Activated CD4-positive, alpha-beta T cell treated with anti-CD3 and anti-CD28 coated beads for 1 hour (primary cell): ENCODE measurements at places on chromosomes 13 and 19.

DNA sequence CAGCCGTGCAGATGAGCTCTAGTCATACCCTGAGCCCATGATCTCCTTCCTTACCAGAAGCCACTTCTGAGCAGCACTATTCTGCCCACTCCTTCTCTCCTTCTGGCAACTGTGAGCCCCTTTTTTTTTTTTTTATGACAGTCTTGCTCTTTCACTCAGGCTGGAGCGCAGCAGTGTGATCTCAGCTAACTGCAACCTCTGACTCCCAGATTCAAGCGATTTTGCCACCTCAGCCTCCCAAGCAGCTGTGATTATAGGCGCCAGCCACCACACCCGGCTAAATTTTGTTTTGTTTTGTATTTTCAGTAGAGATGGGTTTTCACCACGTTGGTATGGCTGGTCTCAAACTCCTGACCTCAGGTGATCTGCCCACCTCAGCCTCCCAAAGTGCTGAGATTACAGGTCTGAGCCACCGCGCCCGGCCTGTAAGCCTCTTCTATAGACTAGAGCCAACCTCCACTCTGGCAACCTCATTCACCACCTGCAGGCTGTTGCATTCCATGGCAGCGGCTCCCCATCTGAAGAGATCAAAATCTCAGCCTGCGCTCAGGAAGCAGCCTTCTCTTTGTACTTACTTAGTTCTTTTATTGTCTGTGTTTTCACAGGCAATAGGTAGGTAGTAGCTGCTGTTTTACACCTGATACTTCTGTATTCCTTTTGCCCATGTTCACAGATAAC lies 34.8 kb upstream of the NDFIP2 start:
- no peak for DNase-seq

DNA sequence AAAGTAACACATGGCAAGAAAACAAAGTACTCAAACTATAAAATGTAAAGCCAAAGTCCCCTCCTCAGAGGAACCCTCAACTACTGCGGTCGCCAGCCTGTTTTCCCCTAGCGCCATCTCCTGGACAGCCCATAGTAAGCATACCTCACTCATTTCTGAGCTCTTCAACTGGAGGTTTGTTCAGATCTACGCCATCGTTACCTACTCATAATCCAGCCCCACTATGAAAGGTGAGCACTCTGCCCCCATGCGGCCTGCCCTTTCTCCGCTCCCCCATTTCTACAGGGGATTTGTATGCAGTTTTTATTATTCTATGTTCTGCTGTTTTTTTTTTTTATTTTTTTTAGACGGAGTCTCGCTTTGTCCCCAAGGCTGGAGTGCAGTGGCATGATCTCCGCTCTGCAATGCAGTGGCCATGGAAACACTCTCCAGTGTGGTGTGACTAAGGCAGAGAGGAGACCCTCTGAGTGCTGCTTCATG lies 26.2 kb downstream of the OPA3 start:
- DNase-seq: peak; percentile 40

- DNase-seq: peak; percentile 77
These were observed 1.9 kb downstream of the KLF1 start for GRCh38 chr19:12884926-12885748.

GRCh38 chr19:29278716-29279115 lies 65.8 kb upstream of the UQCRFS1 start:
- no peak for DNase-seq

- DNase-seq: no peak
These were observed 51.9 kb downstream of the DNM2 start for GRCh38 chr19:10769533-10770491.

GRCh38 chr19:58581227-58582141 lies 8.3 kb upstream of the MZF1 start:
- peak; percentile 85 for DNase-seq

- no peak for DNase-seq
These were observed 30.8 kb downstream of the VWA8 start for GRCh38 chr13:41930154-41930553.

GRCh38 chr13:113577881-113578435 lies 6.6 kb upstream of the TFDP1 start:
- no peak for DNase-seq

- no peak for DNase-seq
These were observed 12.0 kb upstream of the CEACAM21 start for GRCh38 chr19:41563854-41564514.

- no peak for DNase-seq
These were observed 6.2 kb downstream of the UCHL3 start for GRCh38 chr13:75555836-75556235.

DNA sequence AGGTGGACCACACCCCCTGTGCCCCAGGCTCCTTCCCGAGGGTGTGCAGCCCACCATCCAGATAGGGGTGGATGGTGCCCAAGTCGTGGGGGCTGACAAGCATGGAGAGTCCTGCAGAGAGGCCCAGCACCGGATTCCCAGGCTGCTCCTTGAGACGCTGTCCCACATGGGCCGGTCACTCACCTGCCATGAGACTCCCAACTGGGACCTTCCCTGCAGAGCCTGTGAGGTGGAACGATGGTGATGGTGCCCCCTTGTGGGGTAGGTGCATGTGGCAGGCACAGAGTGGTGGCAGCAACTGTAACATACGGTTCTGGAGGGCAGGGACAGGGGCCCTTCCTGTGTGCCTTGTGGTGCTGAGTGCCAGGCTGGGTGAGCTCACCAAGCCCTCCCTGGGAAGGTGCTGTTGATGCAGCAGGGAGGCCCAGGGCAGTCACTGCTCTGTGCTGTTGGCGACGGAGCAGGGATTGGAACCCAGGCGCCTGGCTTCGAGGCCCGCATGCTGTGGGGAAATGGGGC lies 33.1 kb downstream of the PPP1R37 start:
- DNase-seq: peak; percentile 40

- DNase-seq: no peak
These were observed 112.4 kb downstream of the ZNF429 start for GRCh38 chr19:21617740-21618339.

DNA sequence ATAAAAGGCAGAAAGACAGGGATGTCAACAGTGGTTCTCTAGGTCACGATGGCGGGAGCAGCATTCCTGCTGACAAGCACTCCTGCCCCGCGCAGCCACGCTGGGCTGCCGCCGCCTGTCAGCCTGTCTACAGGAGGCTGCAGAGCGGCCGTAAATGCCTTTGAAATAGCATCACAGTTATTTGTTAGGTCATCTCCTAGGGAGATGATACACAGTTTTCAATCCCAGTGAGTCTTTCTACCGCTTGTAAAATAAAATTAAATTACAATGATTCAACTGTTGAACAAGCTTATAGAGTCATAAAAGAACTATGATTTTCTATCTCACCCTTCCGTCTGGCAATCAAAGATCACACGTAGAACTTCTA lies 7.3 kb upstream of the SLC7A9 start:
- no peak for DNase-seq

- no peak for DNase-seq
These were observed 1.0 kb downstream of the AP2S1 start for GRCh38 chr19:46849610-46850009.

- no peak for DNase-seq
These were observed 366.6 kb downstream of the DNAJC15 start for GRCh38 chr13:43389983-43390382.

GRCh38 chr19:29548483-29549085 lies 22.8 kb downstream of the VSTM2B start:
- DNase-seq: no peak

- no peak for DNase-seq
These were observed 9.9 kb downstream of the CCDC124 start for GRCh38 chr19:17942582-17943273.

- peak; percentile 24 for DNase-seq
These were observed 58.1 kb upstream of the KLF2 start for GRCh38 chr19:16266586-16266942.

GRCh38 chr19:11111771-11112144 lies 22.5 kb downstream of the LDLR start:
- DNase-seq: no peak
